ENCODE measurements at places on chromosomes 5 and 9.

GRCh38 chr5:141982626-141983025 is 13.7 kb downstream of the RNF14 start:
- DNase-seq: no peak

- DNase-seq: peak; percentile 36
Measured at GRCh38 chr5:58452566-58453258, 7.2 kb downstream of the PLK2 start.

- DNase-seq: no peak
Measured at GRCh38 chr5:23648656-23649055, 141.2 kb downstream of the PRDM9 start.

DNA sequence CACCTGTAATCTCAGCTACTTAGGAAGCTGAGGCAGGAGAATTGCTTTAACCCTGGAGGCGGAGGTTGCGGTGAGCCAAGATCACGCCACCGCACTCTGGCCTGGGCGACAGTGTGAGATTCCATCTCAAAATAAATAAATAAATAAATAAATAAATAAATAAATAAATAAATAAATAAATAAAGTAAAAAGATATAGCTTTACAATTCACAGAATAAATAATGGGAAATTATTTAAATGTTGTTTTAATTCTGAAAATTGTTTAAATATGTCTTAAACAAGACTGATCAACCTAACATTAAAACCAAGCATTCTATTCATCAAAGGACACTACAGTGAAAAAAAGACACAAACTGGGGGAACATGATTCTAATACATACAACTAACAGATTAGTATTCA is 357.1 kb downstream of the CTNND2 start:
- no peak for DNase-seq

GRCh38 chr9:121785673-121786542 is 134.5 kb downstream of the DAB2IP start:
- DNase-seq: no peak

- no peak for DNase-seq
Measured at GRCh38 chr9:134258332-134258731, 67.9 kb upstream of the RXRA start.

DNA sequence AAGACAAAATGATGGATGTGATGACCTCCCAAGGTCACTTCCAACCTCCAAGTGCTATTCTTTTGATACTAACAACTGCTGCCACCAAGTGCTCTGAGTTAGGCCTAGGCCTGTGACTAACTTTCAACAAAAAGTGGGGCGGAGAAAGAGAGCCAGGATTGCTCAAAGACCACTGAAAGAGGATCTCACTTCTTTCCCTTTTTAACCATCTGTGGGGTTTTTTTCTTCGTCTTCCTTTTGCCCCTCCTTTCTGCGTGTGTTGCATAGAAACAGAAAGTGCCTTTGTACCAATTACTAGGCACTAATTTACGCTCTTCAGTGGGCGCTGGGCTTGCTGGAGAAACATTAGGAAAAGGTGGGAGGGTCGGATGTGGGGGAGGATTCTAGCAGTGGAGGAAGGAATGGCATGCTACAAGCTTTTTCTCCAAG is 8.0 kb downstream of the KLF9 start:
- peak; percentile 63 for DNase-seq

DNA sequence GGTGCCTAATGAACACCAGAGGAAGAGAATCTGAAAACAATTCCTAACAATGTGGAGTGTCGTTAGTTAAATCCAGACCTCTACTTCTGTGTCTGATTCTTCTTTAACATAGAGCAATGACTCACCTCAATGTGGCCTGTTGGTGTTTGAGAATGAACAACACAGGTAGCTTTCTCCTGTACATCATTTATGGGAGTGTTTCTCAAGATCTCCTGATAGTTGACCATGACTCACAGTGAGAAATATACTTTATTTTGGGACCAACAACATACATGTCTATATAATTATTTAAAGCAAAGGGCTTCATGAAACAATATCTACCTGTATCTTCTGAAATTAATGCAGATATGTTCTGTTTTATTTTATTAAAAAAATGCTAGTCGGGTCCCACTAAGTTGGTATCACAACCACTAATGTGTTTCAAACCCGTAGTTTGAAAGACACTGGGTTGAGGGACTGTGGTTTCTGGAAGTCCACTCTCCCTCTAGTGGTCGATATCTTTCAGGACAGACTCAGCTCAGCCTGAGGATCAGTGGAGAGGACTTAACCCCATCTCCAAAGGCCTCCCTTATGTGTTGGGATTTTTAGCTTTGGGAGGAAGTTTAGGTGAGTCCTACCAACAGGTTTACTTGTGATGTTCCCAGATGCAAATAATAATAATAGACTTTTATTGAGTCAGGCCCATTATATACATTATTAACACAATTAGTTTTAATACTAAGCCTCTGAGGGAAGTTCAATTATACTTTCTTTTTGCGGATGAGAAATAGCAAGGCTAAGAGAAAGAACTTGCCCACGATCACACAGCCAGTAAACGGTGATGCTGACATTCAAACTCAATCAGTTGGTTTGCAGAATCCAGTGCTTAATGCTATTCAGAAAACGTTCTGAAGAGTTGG is 70.0 kb upstream of the KLF9 start:
- DNase-seq: peak; percentile 93

DNA sequence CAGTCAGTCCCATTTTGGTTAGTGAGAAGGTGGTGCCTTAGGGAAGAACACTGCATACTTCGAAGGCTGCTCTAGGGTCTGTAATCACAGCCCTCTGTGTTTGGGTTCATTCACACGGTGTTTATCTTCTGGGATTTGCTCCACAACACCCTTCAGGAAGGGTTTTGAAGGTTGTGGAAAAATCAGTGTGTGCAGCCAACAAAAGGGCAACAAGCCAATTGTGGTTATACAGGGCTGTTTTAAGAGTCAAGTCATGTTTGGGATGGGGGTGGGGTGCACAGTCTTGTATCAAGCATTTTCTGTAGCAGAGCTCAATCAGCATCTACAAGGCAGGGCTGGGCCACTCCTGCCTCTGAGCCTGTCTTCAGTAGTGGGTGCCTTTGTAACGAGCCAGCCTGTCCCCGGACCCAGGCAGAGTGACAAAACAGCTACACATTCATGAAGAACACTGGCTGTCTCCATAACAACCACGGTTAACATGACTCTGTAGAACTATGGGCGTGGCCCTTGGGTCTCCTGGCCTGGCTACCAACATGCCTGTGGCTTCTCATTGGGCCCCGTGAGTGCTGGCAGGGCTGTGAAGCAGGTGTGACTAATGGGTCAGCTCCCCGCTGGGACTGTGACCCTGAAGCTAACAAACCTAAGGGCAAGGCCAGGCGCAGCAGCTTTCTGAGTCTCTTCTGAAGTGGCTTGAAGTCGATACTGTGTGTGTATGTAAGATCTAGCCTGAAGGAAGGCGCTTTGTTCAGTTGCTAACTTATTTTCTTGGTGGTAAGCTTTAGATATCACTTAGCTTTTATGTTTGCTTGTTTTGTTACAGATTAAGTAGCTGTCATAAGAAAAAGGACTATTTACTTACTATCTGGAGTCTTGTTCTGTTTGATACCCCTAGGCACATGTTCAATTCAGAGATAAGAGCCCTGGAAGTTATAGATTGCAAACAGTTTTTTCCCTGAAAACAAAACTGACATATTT is 27.9 kb upstream of the GOLM1 start:
- DNase-seq: peak; percentile 82

DNA sequence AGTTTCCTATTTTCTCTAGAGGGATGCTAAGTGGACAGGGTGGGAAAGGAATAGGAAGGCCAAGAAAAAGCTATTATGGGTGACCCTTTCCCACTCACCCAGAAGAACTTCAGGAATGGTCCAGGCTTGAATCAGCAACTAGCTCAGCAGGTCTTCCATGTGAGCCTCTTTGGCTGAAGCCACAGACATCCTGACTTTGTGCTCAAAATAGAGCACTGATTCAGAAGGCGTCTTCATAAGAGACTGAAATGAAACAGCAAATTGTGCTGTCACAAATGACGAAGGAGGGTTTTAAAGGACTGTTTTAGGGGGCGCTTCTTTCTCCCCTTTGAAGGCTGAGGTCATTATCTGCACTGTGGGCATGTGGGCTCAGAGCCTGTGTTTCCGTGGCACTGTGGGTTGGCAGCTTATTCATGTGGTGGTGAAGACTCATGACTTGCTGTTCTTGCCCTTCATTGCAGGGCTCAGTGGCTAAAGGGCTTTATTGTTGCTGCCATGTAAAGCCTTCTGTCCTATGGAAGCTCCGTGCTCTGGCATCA is 65.8 kb upstream of the NFIL3 start:
- no peak for DNase-seq

GRCh38 chr5:138573223-138573622 is 2.0 kb downstream of the HSPA9 start:
- DNase-seq: no peak
